ENCODE measurements at places on chromosomes 12 and 14.
A peak's percentile ranks its signal among the peaks of the same experiment; 100 is the strongest.

- DNase-seq = no peak
These were observed 32.9 kb downstream of the SLC15A4 start for GRCh38 chr12:128790653-128791373.

- DNase-seq = no peak
These were observed 9.9 kb downstream of the KRT83 start for GRCh38 chr12:52311285-52311648.

GRCh38 chr12:113373969-113374368 is 15.6 kb downstream of the PLBD2 start:
- no peak for DNase-seq

DNA sequence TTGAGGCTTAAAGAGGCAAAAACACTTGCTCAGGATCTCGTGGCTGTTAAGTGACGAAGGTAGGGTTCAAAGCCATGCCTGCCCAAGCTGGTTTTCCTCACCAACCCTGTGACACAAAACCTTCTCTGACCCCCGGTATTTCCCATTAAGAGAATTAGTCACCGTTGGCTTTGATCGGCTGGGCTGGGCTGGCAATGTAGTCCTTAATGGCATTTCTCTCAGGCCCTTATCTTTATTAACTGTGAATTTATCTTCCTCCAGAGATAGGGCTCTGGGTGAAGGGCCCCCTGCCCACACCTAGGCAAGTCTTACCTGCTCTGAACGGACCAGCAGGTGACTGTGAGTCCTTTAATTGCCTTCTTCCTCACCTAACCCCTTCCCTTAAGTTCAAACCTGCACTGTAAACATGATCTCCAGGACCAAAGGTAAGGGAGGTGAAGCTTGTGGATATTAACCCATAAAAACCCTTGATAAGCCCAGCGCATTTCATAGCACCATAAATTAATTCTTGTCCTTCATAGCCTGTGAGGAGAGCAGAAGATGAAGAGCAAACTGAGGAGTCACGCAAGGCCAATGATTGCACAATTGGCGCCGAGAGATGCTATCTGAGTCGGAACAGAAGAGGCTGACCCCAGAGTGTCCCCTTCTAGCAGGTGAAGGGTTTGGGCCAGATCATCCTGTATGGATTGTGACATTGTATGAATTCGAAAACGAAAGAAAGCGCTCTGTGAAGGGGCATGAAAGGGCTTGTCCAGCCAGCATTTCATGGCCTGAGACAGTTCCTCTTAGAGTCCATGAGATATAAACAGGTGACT is 790.8 kb upstream of the TBX3 start:
- no peak for DNase-seq

DNA sequence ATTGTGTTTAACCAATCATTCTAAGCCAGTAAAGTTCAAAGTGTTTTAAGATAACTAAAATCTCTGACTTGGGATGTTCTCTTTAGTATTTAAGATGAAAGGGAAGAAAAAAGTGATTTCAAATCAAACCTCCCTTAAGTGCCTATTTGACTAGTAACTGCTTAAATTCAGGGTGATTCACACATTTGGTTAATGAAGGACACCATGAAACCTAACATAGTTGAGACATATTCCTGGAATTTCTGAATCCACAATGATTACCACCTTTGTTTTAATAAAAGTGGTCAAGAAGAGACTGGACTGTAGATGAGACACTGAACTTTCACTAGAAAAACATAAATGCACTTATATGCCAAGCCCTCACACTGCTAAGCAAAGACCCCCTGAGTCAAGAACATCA is 138.7 kb downstream of the MED13L start:
- no peak for DNase-seq

GRCh38 chr12:8886502-8887284 is 27.6 kb upstream of the PHC1 start:
- no peak for DNase-seq

DNA sequence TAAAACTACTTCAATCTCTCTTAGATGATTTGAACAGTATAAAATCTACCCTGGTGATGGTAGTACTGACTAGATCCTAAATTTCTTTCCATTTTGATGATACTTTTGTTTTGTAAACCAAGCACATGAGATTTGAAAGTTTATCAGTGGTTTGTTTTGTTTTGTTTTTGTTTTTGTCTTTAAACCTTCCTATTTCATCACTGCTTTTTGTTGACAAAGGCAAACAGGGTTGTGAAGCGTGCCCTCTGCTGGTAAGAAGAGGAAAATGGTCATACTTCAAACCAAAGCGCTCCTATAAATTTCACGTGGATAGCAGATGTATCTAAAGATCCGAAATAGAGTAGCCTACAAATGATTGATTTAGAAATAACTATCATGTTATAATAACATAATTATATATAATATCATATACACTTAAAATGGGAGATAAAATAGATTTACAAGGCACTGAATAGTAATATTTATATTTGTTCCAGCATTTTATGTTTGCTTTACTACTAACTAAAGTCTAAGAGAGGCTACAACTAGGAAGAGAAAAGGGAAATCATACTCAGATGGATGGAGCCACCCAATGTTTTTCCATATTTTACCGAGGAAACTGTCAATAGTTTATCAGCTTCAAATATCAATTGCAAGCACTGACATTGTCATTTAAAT is 254.0 kb upstream of the USP15 start:
- DNase-seq = peak; percentile 18

DNA sequence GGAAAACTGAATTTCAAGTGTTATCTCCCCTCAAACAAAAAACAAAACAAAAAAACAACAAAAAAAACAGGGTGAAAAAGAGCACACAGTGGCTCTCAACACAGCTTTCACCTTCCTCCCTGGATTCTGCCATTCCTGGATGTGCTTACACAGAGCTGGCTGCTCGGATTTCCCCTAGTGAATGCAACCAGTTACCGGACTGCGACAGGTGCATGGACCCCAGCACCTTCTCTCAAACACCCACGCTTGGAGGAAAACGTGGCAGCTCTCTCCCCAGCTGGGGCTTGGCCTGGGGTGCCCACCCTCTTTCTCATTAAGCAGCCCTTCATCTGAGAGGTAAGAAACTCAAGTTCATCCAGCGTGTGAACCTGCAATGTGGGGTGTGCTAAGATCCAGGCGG is 33.5 kb upstream of the DICER1 start:
- DNase-seq = no peak

- DNase-seq = no peak
These were observed 10.0 kb downstream of the HIP1R start for GRCh38 chr12:122845041-122845864.

DNA sequence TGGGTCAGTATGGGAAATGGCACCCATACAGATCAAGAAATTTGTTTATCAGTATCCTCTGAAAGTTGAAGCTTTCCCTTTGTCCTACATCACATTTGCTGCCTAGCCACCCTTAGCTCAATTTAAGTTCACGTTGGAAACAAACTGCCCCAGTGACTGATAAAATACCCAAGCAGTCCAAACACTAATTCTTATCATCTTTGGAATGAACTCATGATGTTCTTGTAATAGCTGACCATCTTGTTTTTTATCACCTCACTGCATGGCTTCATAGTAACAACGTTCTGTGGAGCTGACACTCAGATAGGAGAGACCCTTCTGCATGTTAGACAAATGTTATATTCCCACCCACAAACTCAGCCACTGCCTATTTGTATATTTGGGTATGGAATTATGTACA is 93.4 kb downstream of the GPR135 start:
- DNase-seq = no peak

- DNase-seq = no peak
These were observed 151.9 kb upstream of the NRXN3 start for GRCh38 chr14:78018283-78018682.

DNA sequence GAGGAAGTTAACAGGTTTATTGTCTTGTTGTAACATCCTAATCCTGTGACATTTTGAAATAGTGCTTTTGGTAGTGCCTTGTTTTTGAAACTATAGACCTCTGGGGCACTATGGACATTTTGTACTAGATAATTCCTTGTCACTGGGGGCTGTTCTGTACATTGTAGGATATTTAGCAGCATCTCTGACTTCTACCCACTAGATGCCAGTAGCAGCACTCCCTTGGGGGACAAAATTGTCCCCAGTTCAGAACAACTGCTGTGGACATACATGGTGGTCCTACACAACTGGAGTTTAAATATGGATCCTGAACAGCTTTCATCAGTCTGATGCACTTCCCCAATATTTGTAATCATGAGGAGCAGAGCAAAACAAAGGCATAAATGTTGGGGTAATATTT is 264.7 kb downstream of the RAD51B start:
- DNase-seq = no peak

DNA sequence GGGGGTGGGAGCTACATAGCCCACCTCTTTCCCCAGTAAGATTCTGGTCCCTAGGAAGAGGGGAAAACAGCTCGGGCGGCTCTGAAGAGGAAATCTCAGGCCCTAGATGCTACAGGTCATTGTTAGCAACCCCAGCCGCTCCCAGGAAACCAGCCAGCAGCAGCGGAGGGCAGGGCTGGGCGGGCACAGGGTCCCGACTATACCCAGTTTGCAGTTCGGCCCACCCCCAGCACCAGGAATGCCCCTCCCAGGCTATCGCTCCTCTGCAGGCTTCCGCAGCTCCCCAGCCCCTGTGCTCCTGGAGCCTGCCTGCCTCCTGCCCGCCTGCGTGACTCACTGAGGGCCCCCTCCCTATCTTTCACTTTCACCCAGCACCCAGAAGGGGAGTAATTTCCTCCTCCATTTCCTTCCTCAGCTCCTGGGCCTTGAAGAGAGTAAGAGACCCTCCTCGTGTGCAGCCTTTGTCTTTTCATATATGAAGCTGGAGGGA is 27.2 kb upstream of the PNMA1 start:
- peak; percentile 63 for DNase-seq

GRCh38 chr12:108967869-108968540 is 52.9 kb downstream of the SVOP start:
- no peak for DNase-seq

DNA sequence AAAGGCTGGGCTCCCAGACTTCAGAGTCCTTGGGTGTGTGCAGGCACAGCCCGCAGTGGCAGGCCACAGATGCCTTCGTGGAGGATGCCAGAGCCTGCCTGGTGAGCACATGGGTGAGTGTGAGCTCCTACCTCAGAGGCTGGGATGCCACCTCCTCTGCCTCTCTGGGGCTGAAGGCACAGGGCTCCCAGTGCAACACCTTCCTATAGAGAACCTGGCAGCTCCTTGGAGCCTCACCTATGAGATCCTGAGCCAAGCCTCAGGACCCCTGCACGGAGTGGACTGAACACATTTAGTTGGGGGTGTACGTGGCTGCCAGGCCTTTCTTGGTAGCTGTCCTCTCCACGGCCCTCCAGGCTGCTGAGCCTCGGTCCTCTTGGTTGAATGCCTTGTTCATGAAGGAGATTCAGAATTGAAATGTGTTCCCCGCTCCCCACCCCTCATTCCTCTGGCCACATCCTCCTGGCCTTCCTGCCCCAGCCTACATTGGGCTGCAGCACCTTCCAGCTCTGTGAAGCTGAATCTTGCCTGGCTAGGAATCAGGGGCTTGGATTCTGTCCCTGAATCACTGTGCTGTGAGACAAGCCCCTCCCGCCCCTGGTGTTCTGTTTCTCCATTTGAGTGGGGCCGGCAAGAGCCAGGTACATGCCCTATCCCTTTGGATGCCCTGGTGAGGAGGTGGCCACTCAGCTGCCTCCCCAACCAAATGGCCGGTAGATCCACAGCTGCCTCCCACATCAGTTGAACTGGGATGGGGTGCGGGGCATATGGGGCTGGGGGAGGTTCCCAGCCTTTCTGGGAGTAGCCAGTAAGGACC is 38.7 kb upstream of the TRAF3 start:
- DNase-seq = no peak

- DNase-seq = no peak
These were observed 196.8 kb downstream of the RAD51B start for GRCh38 chr14:68016255-68016914.

GRCh38 chr12:131428091-131428685 is 282.7 kb upstream of the SFSWAP start:
- DNase-seq = no peak

DNA sequence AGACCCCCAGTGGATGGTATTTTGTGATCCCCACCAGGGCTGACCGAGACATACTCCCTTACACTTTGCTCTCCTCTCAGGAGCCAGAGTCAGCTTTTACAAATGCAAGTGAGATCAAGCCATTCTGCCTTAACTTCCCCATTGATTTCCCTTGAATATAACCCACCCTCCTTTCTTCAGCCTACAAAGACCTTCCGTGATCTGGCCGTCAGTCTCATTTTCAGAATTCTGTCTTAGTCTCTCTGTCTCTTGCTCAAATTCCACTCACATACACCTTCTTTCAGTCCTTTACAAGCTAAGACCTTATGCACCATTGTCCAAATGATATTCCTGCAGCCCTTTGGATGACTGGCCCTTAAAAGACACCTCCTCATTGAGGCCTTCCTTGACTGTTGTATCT is 39.0 kb upstream of the ELK3 start:
- DNase-seq = no peak

DNA sequence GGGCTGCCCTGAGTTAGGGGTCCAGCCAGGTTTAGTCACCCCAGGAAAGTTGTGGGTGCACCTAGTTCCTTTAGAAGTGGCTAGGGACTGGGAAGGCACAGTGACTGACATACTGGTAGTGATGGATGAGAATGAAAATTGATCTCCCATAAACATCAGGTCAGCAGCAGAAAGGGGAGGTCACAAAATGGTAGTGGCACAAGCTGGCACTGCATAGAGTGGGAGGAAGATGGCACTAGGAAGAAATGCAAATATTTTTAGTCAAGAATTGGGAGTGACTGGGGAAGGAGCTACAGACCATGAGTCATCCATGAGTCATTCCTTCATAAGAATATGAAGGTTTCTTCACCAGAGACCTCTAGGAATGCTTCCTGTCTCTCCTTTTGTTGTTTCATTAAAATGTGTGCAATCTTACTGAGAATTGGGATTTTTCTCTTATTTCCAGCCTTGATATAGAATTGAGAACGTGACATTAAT is 198.3 kb upstream of the AMIGO2 start:
- DNase-seq = no peak
